CD4-positive, alpha-beta T cell treated with Interferon gamma for 1 hour (primary cell): ENCODE measurements at places on chromosomes 2 and 18.
A peak's percentile ranks its signal among the peaks of the same experiment; 100 is the strongest.

DNA sequence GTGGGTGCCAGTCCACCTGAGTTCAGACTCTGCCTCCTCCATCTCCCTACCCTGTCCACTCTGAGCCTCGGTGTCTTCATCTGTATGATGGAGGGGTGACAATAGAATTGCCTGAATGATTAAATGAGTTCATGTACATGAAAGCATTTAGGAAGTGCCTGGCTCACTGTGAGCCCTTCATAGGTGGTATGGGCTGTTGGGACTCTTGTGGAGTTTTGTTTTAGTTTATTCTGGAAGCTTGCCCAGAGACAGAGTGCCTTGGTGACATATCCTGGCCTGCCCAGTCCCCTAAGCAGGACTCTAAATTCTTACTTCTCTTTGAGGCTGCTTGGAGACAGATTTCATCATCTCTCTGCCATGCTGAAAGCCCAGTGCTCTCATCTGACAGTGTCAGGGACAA, 24.5 kb upstream of the GIGYF2 start:
- no peak for DNase-seq

DNA sequence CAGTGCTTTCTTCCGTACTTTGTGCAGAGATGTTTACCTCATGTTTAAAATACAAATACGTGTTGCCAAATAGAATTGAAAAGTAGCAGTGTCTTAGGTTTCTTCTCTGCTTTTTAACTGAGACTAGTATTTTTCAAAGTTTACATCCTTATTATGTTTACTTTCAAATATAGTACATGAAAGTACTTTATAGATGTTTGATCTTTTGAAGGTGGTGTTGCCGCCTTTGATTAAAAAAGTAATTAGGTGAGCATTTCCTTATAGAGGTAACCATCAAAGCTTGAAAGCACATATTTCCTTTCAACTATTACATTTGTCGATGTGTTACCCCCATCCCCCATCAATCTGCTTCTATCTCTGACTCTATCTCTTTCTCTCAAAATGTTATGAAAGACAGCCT, 87.0 kb downstream of the CERS6 start:
- DNase-seq: no peak

- no peak for DNase-seq
Observed at GRCh38 chr2:200091126-200091525, 135.7 kb downstream of the MAIP1 start.

DNA sequence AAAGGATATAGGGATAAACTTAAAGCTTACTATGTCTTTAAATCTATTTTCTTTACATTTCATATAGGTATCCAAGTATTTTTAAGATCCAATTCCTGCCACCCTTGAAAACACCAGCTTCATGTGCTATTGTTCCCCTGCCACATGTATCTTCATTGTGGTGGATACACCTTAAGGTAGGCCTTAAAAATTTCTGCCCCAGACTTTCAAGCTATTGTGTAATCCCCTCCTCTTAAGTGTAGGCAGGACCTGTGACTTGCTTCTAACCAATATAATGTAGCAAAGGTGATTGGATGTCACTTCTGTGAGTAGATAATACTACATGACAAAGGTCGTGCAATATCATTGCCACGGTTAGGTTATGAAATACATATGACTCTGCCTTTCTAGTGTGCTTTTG, 119.5 kb downstream of the RAD51AP2 start:
- DNase-seq: no peak

DNA sequence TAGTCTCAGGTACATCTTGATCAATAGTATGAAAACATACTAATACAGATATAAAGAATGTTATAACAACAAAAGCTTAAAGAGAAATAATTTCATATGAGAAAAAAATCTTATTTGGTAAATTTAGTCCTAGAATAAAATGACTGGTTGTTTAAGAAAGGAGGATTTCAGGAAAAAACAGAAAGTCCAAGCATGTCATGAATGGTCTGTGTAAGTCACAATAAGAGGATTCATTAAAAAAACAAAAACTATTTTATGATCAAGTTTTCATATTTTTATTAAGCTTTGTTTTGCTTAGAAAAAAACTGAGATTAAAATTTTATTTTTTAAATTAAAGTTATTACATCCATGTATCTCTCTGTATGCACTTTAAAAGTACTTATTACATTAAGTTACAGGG, 353.9 kb upstream of the SPHKAP start:
- DNase-seq: no peak

DNA sequence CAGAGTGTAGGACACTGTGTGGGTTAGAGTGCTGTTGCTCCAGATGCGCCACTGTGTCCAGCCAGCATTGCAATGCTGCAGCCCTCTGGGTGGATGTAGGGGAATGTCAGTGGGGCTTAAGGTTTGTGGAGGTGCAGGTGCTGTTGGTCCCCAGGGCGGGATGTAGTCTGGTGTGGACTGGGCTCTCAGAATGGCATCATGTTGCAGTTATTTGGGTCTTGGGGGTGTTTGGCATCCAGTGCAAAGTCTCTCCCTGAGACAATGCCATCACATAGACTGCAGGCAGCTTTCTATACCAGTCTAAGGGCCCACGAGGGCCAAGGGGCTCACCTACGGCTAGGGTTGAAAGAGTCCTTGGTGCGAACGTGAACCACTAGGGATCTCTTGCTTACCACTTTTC, 275.3 kb downstream of the SOX11 start:
- DNase-seq: no peak

DNA sequence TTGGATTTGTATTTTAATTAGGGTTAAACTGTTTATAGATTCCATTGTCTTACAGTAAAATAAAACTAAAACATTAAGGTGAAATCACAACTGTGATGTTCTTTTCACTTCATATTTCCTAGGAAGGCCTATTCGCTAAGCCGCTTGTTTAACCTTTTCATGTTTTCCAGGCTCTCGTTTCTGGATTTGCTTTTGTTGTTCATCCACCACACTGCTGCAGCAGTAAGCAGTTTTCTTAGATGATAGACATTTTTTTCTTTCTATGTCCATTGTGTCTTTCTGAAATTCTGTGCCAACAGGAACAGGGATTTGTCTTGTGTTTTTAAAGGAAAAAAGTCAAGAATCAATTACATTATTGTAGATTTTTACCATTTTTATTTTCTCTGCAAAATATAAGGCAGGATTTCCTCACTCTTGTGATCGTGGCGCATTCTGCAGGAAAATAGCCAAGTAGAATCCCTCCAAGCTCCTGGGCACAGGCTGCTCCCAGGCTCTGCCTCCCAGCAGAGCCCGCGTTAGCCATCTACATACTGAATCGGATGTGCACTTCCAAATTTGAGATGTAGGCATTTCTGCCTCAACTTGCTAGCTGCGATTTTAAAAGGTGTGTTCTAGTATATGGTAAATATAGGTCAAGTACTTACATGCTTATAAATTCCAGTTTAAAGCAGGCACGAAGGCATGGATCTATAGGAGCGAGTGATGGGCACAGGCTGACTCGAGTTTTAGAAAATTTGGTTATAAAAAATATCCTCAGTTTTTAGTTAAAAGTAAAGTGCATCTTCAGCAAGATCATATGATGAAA, 10.2 kb downstream of the TSHZ1 start:
- no peak for DNase-seq

GRCh38 chr2:190545093-190545492, 10.6 kb upstream of the NEMP2 start:
- no peak for DNase-seq

DNA sequence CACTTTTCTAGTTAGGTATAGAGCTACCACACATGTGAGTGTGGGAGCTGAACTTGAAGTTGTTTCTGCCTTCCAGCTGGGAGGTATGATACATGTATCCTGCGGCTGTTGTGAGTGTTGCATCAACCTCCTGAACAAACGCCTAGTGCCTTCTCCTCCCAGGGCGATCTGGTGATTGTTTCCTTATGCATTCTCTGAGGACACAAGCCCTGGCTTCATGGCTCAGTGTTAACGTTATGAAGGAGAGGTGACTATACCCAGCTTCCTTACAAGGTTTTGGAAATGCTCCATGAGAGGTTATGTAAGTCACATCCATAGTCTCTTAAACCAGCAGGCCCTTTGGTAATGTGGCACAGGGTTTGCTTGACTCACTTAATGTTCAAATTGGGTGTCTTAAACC, 64.9 kb downstream of the SPRED2 start:
- no peak for DNase-seq

DNA sequence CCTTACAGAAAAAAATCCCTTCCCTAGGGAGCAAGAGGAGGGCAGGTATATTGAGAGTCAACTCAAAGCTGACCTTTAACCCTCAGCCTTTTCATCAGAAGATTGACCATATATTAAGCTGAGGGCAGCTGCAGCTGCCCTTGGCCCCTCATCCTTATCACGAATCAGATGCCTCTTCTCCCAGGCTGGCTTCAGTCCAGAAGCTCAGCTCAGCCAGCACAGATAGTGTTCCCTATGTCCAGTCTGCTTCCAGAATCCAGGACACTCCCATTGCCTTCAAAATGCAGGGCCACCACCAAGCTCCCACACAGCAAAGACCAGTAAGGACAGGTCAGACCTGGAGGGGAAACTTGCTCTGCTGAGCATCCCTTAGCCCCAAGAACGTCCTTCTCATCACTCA, 146.1 kb downstream of the BCL11A start:
- no peak for DNase-seq

DNA sequence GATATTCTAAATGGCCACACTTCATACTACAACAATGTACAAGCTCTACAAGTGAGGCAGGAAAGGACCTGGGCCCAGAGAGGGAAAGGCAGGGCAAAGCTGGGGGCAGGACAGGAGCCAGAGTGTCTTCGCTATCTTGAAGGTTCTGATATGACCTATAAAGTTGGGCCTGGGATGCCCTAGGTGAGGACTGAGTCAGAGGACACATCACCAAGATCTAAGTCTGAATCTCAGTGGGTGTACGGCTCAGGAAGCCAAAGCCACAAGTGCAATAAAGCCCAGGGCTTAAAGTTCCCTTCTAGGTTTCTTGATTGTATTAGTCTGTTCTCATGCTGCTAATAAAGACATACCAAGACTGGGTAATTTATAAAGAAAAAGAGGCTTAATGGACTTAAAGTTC, 219.1 kb downstream of the ALK start:
- no peak for DNase-seq

GRCh38 chr2:69926849-69927515, 12.1 kb downstream of the MXD1 start:
- no peak for DNase-seq

GRCh38 chr2:197994751-197995150, 190.4 kb downstream of the PLCL1 start:
- no peak for DNase-seq

GRCh38 chr18:22165603-22166068, 3.8 kb upstream of the GATA6 start:
- DNase-seq: no peak

DNA sequence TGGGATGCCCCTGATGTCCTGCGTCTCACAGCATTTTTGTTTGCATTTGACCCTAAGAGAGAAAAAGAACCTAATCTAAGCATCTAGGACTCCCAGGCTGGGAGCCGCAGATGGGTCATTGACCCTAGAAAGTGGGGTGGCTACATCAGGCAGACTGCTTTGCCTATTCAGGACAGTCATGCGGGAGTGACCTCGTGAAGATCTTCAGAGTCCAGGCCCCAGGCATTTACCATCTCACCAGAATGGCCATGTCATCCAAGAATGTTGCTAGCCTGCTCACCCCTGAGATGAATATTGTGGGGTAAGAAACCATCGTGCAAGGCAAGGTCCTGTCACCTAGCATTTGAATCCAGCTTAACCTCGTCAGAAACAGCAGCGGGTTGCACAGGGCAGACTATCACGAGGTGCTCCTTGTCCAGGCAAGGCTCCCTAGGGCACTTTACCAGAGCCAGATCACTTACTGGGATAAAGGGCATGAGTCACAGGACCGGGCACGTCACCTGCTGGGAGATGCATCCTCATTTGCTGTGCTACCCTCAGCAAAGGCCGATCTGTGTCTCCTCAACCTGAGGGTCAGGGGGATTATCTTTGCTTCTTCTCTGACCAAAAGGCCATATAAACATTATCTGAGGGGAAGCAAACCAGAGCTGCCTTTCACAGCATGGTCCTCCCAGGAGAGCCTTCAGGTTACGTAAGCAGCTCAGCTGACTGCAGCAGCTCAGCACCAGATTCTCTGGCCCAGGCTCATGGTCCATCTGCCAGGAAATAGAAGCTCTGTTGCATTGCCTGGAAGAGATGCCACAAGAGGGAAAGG, 162.3 kb downstream of the ACKR3 start:
- DNase-seq: no peak

GRCh38 chr2:53813151-53813550, 26.3 kb downstream of the ERLEC1 start:
- DNase-seq: no peak

GRCh38 chr2:47375307-47375706, 27.6 kb upstream of the MSH2 start:
- no peak for DNase-seq

DNA sequence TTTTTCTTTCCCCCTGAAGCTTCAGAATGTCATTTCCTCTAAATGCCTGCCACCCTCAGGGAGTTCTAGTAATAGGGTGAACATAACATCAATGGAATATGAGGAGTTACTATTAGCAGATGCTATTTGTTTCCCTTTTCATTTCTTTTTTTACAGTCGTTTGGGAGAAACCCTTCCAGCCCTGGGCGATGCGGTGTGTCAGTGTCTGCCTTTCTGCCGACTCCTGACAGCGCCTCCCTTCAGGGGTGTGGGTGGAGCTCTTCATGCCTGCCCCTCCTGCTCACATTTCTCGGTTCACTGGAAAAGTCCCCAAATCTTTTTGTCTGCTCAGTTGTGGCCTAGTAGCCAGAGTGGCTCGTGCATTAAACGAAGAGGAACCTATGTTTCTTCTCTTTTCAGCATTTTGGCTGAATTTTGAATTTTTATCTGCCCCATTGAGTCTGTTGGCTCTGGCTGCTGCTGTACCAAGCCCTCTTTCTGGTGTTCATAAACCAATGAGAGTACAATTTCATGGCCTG, 72.3 kb downstream of the FMNL2 start:
- DNase-seq: peak; percentile 43

- no peak for DNase-seq
Observed at GRCh38 chr2:218711550-218711929, 905 bp downstream of the TTLL4 start.

- DNase-seq: no peak
Observed at GRCh38 chr2:17709897-17710296, 43.7 kb downstream of the SMC6 start.

- DNase-seq: peak; percentile 32
Observed at GRCh38 chr2:202035089-202035940, 1.7 kb downstream of the FZD7 start.

DNA sequence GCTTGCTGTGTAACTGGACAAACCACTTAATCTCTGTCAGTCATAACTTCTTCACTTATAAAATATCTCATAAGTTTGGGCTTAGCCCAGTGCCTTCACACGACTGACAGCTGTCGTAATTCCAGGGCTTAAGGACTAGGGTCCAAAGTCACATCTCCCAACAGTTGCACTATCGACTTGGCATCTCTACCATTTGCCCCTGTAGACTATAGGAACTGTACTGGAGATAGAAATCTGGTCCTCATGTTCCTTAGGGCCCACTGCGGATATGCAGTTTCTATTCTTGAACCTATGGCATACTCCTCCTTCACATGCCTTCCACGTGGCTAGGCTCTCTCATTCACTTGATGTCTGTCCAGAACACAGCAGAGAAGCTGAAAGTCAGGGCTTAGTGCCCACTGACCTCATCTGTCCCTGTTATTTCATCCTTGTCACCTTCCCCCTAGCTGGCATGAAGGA, 2.7 kb downstream of the ABHD1 start:
- DNase-seq: no peak
